GM13977 (cell line): ENCODE measurements at places on chromosomes 4 and X.

- DNase-seq = no peak
Measured at GRCh38 chrX:485368-485767, 98.7 kb upstream of the PPP2R3B start.

GRCh38 chr4:86977621-86978184, 42.9 kb downstream of the AFF1 start:
- peak; percentile 49 for DNase-seq

- no peak for DNase-seq
Measured at GRCh38 chr4:185364886-185365285, 30.8 kb downstream of the LRP2BP start.

DNA sequence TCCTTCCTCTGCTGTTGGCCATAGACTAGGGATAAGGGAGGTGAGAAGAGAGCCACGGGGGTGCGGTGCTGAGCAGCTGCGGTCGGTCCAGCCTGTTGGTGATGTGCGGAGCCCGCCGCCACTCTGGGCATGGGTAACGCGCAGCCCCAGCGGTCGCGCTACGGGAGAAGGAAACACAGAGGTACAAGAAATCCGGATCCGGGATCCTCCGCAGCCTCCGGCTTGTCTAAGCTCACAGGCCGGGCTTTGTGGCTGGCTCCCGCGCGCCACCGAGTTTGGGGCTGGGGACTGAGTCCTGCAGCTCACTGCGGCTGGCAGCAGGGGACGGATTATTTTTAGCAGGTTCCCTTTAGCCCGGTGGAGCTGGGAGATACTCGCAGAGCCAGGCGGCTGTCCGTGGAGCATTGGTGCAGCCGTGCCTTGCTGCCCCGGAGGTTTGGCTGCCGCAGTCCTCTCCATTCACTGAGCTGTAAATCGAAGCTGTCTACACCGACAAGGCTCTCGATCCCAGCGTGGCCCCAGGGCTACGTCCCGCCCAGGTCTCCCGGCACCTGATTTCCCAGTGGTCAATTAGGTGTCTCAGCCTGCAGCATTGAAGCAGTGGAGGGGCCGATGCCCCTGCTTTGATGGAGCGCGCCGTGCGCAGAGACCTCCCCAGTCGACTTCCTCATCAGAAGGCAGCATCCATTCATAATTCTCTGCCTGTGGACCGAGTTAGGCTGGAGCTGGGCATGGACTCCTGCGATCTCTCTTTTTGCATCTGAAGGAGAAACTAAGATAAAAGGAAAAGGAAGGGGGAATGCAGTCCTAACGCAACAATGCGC, 81.9 kb upstream of the SCML1 start:
- no peak for DNase-seq

DNA sequence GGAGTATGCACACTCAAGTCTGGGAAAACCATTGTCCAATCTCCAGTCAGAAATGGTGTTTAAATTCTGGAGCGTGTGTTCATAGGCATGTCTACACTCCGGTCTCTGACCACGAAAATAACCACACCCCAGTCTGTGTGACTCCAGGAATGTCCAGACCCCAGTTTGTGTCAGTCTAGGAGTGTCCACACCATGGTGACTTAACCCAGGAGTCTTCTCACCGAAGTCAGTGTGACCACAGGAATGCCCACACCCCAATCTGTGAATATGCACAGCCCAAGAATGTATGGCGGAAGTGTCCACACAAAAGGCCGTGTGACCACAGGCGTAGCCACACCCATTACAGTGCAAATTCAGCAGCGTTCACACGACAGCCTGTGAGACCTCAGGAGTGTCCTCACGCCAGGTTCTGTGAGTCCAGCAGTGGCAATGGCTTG, 11.4 kb downstream of the FTSJ1 start:
- no peak for DNase-seq

- DNase-seq = no peak
Measured at GRCh38 chr4:53573696-53574095, 17.6 kb downstream of the LNX1 start.

DNA sequence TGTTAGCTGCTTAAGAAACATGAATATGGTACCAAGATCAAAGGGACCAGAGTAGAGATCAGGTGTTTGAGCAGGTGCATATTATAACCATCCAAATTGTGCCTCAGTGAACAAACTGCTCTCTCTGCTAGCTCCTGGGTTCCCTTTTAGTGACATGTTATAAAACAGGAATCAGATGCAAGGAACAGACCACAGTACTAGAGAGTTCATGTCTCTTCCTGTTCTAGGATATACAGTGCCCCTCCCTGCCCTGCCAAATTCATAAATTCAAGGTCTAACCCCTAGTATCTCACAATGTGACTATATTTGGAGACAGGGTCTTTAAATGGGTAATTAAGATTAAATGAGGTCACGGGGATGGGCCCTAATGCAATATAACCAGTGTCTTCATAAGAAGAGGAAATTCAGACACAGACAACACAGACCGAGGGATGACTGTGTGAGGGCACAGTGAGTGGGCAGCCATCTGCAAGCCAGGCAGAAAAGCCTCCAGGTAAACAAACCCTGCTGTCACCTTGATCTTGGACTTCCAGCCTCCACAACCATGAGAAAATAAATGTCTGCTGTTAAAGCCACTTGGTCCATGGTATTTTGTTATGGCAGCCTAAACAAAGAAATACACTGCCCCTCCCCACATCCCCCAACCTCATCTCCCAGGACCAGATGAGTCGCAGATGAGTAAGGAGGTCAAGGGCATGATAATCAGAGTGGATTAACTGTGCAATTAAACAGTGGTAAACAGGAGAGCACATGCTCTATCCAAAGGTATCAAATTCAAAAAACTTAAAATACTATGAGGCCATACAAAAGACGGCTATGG, 82.5 kb downstream of the RBM47 start:
- DNase-seq = no peak

DNA sequence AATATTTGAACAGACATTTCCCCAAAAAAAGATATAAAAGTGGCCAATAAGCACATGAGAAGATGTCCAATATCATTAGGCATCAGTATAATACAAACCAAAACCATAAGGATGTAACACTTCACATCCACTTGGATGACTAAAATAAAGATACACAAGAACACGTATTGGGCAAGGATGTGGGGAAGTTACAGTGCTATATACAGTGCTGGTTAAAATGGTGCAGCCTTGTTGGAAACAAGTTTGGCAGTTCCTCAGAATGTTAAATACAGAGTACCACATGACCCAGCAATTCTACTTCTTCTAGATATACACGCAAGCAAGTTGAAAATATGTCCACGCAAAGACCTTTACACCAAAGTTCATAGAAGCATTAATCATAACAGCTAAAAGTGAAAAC, 58.9 kb downstream of the HAUS3 start:
- no peak for DNase-seq

- no peak for DNase-seq
Measured at GRCh38 chr4:30847167-30847566, 127.0 kb downstream of the PCDH7 start.

DNA sequence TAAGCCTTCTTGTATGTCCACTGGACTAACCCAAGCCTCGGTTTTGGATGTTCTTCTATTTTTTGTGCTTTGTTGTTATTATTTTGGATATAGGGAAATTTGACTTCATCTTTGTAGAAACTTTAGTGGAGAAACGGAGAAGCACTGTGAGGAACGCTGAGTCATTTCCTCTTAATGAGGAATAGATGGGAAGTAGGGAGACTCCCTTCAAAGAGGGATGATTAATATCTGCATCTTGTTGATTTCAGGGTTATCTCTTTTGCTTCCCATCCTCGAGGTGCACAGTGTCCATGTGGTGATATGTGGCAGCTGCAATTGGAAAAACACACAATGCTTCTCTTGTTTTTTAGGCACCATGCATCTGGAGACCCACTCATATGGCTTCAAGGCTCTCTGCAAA, 1147.9 kb downstream of the NLGN4X start:
- no peak for DNase-seq

DNA sequence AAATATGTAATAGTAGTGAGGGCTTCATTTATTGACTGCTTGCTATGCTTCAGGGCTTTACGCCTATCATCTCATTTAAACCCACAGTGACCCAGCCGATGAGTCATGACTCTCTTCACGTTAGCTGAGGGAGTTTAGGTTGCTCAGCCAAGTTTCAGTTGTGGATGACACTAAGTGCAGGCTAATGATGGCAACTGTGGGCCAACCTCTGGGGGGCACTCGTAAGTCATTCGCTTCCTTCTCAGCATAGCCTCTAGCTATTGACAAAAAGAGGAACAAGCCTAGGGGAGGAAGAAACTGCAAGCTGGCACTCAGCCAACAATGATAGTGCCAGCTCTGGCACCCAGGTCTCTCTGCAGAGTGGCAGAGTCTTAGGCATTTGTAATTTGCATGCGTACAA, 325.0 kb downstream of the ARHGAP10 start:
- peak; percentile 61 for DNase-seq

DNA sequence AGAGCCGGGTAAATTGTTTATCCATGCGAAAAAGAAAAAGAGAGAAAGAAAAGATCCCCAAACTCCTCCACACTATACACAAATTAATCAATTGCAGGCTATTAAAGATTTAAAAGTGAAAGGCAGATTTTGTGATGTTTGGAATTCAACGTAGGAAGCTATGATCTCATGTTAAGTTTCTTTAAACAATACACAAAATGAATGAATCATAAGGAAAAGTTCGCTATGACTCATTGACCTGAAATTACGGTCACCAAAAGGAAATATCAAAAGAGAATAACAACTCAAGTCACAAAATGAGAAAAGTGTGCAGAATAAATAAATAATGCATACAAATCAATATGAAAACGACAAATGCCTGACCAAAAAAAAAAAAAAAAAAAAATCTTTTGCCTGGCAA, 28.6 kb downstream of the CLNK start:
- no peak for DNase-seq

DNA sequence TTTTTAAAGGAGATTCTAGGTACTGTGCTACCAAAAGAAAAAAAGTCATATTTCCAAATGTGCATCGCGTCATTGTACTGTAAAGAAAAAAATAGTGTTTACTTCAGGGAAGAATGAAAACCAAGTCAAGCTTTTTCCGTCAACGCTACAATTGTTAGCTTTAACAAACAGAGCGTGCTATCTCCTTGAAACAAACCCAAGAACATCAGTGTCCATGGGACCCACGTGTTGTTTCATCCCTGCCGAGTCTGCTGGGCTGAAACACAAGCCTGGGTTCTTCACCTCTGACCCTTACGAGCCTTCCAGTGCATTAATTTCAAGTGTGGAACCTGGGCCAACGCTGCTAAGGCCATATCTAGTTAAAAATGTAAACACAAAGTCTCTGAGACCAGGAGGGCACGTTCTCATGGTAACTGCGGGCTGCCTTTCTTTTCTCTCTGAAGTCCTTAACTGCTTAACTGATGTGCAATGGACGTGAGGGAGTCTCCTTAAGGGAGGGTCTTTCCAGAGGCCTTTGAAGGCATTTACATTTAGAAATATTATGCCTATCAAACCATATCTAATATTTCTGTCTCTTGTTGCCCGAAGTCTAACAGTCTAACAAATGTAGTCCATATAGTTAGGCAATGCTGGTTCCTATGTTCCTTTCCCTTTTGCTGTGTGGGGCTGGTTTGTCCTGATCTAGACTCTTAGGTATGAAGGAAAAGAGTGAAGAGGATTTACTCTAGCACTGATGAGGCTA, 36.3 kb downstream of the ING2 start:
- no peak for DNase-seq

- DNase-seq = no peak
Measured at GRCh38 chr4:81214144-81214880, 710 bp downstream of the PRKG2 start.

DNA sequence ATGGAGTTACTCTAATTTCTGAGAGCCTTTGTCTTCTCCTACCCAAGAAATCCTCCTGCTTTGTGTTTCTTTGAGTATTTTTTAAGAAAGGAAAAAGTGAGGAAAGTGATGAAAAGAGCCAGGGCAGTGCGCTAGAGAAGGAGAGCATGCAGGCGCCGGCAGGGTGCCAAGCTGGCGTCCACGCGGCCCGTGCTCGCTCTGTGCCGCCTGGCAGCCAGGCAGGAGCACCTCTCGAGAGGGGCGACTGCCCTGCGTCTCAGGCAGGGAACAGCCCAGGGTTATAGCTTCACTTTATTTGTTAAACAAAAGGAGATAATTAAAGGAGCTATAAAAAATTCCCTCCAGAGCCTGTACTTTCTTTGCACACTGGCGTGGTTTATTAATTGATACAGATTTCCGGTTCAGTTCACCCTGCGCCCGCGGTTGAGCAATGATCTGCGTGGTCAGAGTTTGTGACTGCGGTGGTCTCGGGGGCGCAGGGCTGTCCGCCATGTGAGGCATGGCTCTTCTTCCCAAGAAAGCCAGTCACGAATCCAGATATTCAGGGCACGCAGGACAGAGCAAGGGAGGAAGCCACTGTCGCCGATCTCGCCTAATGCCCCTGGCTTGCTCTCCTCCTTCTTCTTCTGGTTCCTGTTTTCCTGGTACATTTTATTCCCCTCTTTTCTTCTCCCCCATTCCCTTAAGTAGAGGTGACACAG, 110.8 kb upstream of the PAQR3 start:
- DNase-seq = no peak

DNA sequence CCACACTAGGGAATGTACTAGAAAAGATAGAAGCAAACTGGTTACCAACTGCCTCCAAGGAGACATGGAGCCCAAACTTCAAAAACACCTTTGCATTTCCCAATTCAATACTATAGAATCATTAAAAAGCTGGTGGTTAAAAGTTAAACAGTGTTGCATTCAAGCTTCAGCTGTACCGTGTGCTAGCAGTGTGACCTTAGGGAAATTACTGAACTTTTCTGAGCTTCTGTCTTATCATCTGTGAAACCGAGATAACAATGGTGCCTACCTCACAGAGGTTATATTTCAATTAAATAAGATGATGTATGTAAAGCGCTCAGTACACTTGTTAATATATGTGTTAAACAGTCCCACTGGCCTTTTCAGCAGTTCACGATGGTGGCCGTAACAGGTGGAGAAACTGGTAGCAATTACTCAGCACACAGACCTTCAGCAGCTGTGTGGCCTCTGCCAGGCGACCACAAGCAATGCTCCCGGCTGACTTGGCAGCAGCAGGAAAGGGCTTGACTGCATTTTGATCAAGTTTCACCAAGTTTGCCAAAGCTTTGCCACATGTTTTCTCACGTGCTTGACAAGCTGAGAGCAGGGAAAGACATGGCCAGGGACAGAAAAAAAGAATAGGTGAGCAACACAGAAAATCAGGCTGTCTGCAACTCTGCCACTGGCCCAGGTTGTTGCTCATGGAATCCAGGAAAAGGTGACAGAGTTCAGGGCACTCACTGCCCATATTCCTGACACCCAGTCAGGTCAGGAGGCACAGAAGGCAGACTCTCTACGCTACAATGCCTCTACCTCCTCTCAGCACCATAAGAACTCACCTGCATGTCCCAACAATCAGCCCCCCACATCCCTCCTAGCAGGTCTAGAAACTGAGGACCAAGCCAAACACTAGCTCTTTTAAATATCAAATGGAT, 72.1 kb downstream of the PARM1 start:
- no peak for DNase-seq

DNA sequence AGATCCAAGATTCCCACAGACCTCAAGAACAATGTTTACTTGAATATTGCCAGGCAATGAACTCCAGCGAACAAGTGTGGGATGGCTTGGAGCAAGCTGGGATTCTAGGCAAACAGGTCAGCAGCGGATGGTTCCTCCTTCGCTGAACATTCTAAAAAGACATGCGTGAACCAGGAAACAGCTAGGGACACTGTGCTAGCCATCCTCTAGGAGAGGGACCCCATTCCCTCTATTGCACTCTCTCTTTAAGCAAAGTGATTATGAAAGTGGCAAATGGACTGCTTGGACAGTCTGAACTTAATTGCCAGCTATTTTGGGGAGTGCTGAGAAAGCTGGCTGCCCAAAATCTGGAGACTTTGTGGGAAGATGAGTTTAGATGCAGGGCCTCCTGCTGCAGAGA, 29.9 kb upstream of the TEC start:
- DNase-seq = no peak

- no peak for DNase-seq
Measured at GRCh38 chrX:86002076-86002896, 45.1 kb downstream of the CHM start.
